ENCODE measurements at places on chromosomes 1 and 21.

DNA sequence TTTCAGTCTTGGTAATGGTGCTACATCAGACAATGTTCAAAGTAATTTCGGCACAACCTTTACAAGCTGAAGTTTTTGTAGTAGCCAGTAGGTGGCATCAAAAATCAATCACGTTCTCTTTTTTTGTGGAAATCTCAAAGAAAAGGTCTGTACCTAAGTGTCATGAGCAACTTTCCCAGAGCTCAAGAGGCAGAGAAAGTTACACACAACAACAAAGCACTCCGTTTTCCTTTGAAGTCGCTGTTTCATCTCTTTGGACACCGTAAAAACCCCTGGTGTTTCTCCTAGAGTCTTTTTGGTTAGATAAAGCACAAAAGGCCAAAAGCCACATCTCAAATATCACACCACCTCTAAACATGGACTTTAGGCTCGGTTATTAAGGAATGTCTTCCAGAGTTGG lies 131.6 kb downstream of the LHX8 start:
- peak; percentile 41 for DNase-seq

DNA sequence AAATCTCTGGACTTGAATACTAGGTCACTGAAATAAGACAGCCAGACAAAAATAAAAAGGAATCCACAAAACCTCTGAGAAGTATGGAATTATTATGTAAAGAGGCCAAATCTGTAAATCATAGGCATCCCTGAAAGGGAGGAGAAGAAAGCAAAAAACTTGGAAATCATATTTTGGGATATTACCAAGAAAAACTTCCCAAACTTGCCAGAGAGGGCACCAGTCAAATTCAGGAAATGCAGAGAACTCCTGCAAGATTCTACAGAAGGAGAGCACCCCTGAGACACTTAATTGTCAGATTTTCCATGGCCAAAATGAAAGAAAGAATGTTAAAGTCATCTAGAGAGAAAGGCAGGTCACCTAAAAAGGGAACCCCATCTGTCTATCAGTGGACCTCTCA lies 862.3 kb upstream of the PRMT6 start:
- DNase-seq = no peak

- no peak for DNase-seq
These were observed 357.0 kb downstream of the TTLL7 start for GRCh38 chr1:83641796-83642443.

- no peak for DNase-seq
These were observed 130.9 kb downstream of the GLIS1 start for GRCh38 chr1:53608071-53608470.

GRCh38 chr1:145918992-145919939 lies 749 bp upstream of the PEX11B start:
- peak; percentile 70 for DNase-seq

GRCh38 chr21:38234395-38235142 lies 22.2 kb upstream of the KCNJ15 start:
- no peak for DNase-seq

- DNase-seq = no peak
These were observed 31.6 kb downstream of the FMO4 start for GRCh38 chr1:171345536-171345935.

DNA sequence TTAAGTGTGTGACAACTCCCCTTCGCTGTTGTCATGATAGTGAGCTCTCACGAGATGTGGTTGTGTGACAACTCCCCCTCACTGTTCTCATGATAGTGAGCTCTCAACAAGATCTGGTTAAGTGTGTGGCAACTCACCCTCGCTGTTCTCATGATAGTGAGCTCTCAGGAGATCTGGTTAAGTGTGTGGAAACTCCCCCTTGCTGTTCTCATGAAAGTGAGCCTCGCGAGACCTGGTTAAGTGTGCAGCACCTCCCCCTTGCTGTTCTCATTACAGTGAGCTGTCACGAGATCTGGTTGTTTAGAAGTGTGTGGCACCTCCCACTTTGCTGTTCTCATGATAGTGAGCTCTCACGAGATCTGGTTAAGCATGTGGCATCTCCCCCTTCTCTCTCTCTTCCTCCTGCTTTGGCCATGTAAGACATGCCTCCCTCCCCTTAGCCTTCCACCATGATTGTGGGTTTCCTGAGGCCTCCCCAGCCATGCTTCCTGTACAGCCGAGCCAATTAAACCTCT lies 25.1 kb upstream of the LSS start:
- DNase-seq = no peak

DNA sequence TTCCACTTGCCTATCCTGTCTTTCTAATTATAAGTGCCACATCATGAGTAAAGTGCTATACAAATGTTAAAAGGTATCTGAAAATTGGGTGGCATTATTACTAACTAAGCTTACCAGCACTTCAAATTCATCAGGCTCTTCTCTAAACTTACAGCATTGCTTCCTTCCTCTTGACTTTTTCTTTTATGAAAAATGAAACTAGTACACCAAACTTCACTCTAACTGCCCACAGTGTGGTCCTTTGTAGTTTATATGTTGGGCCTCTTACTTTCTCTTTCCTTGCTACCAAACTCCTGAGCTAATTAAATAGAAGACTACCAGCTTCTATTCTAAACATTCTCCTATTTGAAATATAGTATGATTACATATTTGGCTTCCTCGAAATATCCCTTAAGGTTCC lies 81.8 kb downstream of the NOTCH2 start:
- DNase-seq = no peak

DNA sequence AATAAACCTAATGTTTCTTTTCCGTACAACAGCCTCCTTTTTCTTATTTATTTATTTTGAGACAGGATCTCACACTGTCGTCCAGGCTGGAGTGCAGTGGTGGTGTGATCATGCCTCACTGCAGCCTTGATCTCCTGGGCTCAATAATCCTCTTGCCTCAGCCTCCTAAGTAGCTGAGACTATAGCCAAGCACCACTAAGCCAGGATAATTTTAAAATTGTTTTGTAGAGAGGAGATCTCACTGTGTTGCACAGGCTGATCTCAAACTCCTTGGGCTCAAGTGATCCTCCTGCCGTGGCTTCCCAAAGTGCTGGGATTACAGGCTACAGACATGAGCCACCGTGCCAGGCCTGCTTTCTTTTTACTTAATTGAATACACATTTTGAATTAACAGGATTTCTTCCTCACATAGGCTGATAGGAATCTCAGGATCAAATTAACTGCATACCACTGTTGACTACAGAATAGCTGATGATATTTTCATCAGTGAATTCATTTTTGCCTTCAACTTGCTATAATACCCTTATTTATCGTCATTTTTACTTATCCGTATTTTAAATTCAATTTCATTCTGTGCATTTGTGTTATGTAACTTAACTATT lies 2010.5 kb downstream of the NCAM2 start:
- no peak for DNase-seq

DNA sequence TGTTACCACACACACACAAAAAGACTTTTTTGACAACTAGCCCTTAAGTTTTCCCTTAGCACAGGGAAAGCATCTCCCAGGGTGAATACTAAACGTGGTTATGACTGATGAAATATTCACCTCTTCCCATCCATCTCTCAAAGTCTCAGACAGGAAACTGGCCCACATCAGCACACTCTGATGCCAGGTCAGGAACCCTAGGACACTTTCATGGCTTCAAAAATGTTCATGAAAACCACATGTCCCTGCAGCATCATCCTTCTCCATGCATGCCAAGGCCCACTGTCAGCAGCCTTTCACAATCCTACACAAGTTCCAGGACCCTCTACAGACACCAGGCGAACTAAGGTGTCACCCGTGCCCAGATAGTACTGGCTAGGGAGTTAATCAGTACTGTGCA lies 68.7 kb downstream of the DNTTIP2 start:
- no peak for DNase-seq

GRCh38 chr1:171484760-171485374 lies 463 bp upstream of the PRRC2C start:
- no peak for DNase-seq

DNA sequence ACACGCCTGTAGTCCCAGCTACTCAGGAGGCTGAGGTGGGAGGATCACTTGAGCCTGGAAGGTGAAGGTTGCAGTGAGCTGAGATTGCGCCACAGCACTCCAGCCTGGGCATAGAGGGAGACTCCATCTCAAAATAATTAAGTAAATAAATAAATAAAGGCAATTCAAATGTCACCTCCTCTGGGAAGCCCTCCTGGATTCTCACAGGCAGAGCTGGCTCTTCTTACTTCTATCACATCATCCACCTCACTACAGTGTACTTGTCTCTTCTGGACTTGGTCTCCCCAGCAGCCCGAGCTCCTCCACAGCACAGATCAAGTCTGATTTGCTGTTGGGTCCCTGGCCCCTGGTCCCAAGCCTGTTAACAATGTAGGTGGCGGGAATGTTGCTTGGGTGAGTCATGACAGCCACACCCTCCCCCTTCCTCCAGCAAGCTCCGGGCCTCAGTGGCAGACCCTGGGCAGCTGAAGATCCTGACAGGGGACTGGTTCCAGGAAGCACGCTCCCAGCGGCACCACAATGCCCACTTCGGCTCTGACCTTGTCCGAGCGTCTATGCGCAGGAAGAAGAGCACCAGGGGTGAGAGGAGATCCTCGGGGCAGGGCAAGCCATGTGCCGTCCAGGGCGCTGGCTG lies 5.3 kb downstream of the SYTL1 start:
- no peak for DNase-seq

GRCh38 chr1:3774276-3774945 lies 1.9 kb downstream of the SMIM1 start:
- no peak for DNase-seq

GRCh38 chr1:245493029-245493428 lies 338.2 kb downstream of the KIF26B start:
- DNase-seq = peak; percentile 9

DNA sequence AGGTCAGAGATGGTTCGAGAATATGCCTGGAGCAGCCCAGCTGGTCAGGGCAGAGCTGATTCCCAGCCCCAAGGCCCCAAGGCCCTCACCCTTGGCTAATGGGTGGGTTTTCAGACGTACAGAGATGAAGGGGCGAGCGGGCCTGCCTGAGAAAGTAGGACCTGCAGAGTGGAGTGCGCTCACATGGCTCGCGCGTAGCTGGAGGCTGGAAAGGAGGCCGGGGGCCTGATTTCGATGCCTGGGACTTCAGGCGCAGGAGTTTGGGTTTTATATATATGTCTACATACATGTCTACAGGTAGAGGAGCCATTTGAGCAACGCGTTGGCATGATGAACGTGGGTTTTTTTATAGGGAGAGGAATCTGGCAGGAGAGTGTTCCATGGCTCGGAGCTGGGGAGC lies 8.9 kb downstream of the COQ8A start:
- no peak for DNase-seq

GRCh38 chr1:52662645-52663313 lies 29.8 kb downstream of the SHISAL2A start:
- DNase-seq = no peak

DNA sequence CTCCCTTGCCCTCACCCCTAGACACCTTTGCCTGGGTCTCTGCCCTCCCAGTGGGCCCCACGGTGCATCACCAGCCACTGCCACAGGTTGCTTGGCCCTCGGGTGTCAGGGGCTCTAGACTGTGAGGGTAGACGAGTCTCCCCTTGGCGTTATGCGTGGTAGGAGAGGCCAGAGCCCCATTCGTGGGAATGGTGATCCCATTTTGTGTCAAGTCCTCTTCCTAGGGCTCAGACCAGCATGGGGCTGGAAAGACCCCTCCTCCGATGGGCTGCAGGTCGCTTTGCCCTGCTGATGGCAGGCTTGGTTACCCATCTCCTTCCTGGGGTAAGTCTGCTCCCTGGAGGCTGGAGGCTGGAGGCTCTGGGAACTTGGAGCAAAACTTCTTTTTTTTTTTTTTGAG lies 42.4 kb downstream of the SLC30A1 start:
- DNase-seq = no peak

- no peak for DNase-seq
These were observed 64.6 kb upstream of the DIP2A start for GRCh38 chr21:46393941-46394594.

DNA sequence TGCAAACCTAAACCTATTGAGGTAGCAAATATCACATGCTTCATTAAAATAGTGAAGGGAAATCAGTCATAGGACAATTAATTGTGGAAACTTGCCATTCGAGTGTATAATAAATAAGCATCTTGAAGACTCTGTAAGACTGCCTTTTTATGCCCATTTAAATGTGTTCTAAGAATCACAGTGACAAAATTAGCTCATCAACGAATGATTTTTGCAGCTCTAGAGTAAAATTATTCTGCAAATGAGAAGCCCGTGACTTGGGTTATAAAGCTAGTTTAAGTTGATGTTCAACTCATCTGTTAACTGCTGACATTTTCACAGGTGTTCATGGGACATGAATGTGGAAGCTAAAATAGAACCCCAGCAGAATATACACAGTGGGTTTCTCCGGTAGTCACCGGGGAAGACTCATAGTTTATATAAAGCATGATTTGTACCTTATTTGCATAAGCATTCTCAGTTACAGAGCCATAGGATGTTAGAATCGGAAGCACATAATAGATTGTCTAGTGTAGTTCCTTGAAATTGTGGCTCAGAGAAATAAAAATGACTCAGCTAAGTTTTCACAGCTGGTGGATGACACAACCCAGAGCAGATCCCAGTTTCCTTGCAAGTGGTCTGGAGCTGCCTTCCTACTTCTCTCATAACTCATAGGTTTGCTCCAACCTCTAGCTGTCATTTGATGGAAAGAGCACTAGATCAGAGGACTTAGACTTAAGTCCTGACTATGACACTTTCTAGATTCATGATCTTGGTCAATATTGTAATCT lies 107.3 kb downstream of the UCHL5 start:
- peak; percentile 63 for DNase-seq

GRCh38 chr1:116078699-116079223 lies 32.4 kb upstream of the MAB21L3 start:
- no peak for DNase-seq

DNA sequence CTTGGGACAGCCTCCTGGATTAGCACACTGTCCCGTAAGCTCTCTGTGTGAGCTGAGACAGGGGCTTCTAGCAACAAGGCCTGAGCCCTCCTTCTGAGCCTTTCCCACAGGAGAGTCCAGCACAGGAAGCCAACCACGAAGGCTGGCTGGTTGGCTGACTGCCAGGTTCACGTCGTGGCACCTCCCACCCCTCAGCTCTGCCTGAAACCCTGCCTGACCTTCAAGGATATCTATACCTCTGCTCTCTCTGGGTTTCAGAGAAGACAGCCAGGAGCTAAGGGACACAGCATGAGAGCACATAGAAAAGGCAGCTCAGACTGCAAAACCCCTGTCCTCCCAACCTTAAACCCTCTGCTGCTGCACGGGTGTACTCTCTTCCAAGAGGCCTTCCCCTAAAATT lies 13.9 kb downstream of the DLGAP3 start:
- no peak for DNase-seq

GRCh38 chr21:45957981-45958600 lies 23.5 kb upstream of the COL6A1 start:
- no peak for DNase-seq

GRCh38 chr1:61743431-61743705 lies 1.1 kb downstream of the PATJ start:
- peak; percentile 6 for DNase-seq

- no peak for DNase-seq
These were observed 547.4 kb upstream of the CXADR start for GRCh38 chr21:16965424-16965823.

All from ACHN (cell line).